ENCODE measurements at places on chromosomes 7 and 10.

- peak; percentile 33 for DNase-seq
Observed at GRCh38 chr10:118045837-118046394, 825 bp downstream of the RAB11FIP2 start.

DNA sequence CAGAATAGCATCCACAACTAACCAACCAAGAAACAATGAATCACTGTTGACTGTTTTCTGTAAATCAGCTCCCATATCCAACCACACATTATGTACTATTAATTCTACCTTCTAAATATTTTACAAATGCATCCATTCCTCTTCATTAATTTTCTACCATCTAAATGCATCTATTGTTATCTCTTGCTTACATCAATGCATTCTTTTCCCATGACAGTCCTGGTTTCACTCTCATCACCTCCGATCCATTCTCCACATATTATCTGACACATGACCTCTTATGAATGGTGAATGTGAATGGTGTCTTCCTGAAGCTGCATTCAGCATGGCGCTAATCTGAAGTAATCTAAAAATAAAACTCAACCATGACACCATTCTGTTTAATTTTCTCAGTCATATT, 153.8 kb upstream of the CALCR start:
- no peak for DNase-seq

GRCh38 chr10:71086439-71087080, 125.8 kb upstream of the UNC5B start:
- DNase-seq, result no peak

- no peak for DNase-seq
Observed at GRCh38 chr7:45567713-45568112, 6.5 kb upstream of the ADCY1 start.

DNA sequence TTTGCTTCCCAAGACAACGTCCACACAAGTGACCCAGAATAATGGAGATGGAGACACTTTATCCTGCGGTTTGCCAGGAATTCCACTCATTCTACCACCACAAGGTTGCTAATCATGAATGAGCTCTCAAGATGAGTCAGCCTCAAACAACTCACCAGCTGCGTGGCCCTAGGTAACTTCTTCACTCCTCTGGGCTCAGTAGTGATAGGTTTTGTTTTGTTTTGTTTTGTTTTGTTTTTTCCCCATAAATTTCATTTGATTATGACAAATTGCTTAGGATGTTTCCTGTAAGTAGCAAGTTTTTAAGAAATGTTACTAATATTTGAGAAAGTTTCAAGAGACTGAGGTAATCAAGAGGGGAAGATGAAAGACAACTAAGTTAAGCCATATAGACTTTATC, 286.8 kb downstream of the PARD3 start:
- peak; percentile 85 for DNase-seq

DNA sequence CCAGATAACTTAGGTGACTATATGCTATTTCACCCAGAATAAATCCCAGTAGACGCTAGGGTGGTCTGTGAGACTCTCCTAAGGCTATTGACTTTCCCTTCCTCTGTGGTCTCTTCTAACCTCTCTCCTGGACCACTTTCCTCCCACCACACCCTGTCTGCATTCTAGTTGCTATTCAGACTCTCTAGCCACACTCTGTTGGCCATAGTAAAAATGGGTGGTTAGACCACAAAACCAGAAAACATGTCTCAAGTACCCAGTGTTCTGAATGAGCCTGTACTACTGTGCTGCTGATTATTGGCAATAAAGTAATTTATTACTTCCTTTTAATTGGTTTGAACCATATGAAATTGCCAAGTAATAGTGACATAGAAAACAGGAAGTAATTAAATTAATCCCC, 240.8 kb downstream of the KIF20B start:
- no peak for DNase-seq

GRCh38 chr10:125054669-125055268, 105.6 kb downstream of the CTBP2 start:
- DNase-seq, result no peak

DNA sequence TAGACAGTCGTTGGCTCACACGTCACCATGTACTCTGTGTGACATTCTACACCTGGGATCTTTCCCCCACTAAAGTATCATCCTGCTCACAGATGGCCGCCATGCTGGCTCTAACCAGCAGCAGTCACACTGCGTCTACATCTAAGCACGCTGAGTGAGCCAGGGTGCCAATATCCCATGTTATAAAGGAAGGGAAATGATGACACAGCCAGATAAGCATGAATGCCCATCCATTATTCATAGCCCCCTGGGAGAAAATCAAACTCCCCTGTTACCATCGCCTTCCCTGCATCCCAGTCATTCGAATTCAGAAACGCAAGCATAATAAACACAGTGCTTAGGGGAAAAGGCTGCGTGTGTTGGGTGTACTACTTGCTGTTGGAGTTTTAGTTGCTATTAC, 698.2 kb upstream of the AUTS2 start:
- DNase-seq, result no peak

DNA sequence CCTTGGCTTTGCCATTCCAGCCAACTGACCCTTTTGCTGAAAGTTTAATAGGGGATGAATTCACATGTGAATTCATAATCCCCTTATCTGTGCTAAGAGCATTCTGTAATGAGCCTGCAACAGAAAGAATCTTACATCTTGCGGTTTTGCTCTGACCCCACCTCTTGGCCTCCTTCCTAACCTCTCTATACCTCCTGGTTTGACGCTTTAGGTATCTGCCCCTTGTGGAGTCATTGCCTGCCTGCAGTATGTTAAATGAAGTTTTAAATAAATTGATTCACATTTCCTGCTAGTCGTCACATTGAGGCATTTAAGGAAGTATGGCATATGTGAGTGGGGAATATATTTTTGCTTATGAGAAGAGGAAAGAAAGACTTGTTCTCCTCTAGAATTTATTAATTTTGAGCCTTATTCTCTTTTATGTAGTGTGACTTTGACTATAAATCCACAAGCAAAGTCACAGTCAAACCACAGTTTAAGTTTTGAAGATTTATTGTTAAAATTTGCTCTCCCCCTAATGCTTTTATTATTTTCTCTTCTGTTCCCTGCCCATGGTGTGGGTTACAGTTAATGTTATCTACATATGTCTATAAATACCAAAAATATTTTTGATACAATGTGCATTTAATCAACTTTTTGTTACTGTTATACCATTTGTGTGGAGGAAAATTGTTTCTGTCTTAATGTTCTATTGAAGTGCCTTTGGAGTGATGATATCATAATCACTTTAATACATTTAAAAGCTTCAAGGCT, 60.9 kb downstream of the LRMDA start:
- DNase-seq, result no peak

DNA sequence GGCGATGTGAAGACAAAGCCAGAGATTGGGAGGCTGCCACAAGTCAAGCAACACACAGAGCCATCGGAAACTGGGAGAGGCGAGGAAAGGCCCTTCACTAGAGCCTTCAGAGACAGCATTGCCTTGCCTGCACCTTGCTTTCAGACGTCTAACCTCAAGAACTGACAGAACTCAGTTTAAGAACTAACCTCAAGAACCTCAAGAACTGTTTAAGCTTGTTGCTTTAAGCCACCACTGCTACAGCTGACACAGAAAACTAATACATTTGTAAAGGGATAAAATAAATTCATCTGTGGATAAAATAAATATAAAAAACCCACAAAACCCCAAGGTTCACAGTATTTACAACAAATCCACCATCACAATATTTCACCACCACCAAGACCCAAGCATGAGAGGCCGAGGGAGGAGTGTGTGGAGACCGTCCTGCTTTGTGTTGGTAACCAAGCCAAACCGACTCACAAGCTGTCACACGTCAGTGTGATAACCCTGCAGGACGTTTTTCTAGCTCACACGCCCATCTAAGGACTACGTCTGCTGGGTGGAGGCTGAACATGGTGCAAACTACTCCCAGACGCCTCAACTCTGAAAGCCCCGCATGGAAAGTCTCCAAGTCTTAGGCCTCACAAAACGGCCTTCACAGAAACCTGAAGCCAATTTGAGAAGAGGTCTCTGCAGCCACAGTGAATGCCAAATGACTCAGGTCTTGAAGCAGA, 116.8 kb downstream of the ABLIM1 start:
- peak; percentile 89 for DNase-seq

GRCh38 chr10:78013564-78013963, 15.8 kb downstream of the POLR3A start:
- no peak for DNase-seq

GRCh38 chr7:127751490-127752448, 99.8 kb downstream of the SND1 start:
- no peak for DNase-seq

DNA sequence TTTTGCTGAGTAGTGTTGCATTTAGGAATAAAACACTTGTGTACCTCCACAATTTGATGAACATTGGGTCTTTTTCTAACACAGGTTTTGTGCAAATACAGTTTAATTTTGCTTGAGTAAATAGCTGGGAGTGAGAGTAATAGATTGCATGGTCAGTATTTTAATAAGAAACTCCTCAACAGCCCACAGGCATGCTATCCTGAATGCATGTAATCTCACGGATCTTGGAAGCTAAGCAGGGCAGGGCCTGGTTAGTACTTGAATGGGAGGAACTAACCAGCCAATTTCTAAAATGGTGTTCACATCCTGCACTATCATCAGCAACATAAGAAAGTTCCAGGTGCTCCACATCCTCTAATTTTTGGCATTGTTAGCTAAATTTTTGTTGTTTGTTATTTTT, 685.4 kb upstream of the MBL2 start:
- no peak for DNase-seq

DNA sequence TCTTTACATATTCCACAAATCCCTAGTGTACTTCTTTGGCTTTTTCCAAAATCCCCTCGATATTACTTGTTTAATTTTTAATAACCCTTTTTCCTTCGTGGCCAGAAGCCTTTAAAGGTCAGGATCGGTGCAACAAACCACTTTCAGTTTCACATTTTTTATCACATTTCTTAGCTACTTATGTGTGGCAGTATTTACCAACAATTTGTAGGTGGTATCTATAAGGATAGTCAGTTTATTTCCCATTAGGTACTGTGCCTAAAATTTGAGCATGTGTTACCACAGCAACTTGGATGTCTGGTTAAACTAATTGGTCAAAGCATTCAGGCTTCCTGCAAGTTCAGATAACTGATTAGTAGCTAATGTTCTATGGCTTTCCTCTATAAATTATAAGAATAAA, 104.9 kb downstream of the CDK14 start:
- no peak for DNase-seq

DNA sequence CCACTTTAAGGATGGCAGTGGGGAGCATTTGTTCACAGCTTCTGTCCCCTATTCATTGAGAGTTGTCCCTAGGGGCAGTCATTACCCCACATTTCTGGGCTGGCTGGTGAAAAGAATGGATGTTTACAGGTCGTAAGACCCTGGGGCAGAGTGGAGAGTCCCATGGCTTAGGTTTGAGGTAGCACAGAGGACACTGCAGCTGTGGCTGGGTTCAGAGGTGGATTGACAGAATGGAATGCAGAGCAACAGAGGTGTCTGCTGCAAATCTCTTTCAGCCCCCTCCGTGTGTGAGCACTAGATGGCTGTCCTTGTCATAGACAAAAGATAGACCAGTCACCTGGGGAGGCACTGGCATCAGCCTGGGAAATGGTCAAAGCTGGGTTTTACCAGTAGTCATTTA, 141.9 kb downstream of the CACNB2 start:
- DNase-seq, result no peak

DNA sequence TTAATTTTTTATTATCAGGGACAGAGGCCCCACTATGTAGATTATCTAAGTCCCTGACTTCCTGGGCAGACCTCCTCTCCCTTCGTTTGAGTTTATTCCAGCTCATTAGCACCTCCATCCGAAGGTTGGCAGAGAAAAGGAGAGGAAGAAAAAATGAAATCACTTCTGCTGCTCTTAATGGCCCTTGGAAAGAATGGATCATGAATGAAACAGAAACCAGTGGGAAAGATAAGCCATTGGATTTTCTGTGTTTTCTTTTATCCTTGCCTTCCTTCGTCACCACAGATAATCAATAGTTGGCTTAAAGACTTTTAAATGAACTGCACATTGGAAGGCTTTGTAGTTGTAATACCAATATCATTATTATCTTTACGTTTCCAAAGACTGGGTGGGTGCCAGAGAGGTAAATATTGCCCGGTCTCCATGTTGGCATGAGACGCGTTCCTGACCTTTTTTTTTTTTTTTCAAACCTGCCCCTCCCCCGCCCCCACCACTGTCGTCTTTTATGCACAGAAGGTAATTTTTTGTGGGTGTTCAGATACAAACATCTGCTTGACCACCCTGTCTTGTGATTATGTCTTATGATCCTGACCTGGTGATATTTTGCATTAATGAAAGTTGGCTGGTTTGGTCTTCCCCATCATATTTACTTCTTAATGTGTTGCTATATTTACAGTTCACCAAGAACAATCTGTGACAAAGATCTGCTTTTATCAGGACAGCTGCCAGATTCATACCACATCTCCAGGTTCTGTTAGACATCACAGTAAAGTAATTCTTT, 116.8 kb downstream of the ARID5B start:
- no peak for DNase-seq

DNA sequence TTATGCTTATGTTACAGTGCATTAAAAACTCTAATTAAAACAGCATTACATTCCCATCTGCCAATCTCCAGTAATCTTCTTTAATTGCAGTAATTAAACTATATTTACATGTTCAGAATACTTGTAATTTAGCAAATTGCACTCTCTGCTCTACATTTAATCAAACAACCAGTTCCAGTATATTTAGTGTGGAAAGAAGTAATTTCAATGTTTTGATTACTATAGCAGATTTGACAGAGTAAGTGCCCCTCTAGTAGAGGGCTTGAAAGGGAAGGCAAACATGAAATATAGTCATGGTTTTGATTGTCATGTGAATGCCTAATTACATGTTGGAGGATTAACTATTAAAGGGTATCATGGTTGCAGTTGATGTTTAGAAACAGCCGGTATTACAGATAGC, 739.7 kb downstream of the AUTS2 start:
- DNase-seq, result no peak

DNA sequence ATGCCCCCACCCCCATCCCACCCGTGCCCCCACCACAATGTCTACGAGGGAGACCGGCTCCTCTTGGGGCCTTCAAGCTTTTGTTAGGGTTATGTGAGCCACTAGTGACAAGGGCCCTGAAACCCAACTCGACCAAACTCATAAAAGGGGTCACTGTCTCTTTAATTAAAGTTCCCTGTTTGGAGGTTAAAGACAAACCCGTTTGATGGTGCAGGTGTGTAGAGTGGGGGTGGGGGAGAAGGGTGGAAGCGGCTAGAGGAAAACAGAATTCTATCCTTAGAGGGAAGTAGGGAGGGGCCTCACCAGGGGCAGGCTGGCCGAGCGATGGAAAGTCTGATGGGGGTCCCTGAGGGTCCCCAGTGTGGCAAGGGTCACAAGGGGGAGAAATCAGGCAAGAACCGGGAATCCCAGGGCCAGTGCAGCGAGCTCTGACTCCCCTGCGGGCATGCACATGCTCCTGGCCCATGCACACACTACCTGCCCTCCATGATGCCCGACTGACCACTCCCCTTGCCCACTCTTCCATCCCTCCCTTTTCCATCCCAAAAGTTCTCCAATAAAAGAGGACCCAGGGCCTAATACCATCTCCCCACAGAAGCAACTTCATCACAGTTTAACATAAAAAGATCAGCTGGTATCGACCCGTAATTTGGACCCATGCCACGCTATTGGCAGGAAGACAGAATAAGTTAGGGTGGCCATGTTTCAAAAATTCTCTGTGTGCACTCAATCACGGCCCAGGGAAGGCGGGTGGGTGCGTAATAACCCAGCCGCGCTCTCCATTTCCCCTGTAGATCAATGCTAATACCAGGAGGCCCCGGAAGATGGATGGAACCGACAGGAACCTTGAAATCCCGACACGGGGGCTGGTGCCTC, 35.9 kb upstream of the SLF2 start:
- no peak for DNase-seq

All from H4 (cell line).